ENCODE measurements at places on chromosomes 5 and 9. TPM values are rescaled to one million over a fixed set of nuclear protein-coding genes. Genes with fewer than 3 reads are reported as not detected.

GRCh38 chr5:82918311-82919031 lies 158.7 kb downstream of the TMEM167A start:
- DNase-seq: no peak

DNA sequence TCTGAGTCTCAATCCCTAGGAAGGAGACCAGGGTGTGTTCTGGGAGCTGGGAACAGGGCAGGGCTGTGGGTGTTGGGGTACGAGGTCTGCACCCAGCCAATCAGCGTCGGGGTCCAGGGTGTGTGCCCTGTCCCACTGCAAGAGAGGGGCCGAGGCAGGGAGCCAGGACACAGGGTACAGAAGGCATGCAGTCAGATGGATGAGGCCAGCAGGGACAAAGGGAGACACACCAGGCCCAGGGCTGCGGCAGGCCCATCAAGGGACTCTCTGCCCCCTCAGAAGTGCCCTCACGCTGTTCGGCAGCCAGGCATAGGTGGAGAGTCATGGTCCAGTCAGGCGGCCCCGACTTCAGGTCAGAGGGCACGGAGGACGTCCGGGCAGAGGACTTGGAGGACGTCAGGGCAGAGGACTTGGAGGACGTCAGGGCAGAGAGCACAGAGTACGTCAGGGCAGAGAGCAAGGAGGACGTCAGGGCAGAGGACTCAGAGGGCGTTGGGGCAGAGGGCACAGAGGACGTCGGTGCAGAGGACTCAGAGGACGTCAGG lies 28.8 kb upstream of the ADAMTS2 start:
- no peak for DNase-seq

- DNase-seq: no peak
Measured at GRCh38 chr9:80496901-80497556, 925.3 kb downstream of the TLE4 start.

DNA sequence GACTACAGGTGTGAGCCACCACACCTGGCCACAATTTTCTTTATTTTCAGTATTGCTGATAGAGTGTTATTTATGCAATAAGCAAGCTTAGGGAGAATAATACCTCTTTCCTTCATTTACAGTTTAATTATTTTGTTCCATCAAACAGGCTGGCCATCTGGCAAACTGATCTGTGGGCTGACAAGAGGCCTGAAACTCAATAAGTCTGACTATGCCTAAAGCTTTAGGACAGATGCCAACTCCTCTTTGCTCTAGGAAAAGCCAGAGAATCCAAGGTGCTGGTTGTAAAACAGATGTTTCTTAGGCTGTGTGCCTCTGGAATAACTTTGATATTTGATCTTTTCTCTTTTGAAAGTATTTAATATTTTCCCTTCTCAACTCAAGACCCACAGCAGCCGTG lies 98.4 kb downstream of the TARS1 start:
- DNase-seq: no peak

Gene WDR41
- 24.6 TPM for total RNA-seq

Gene ACSL6
- 1.6 TPM for total RNA-seq

DNA sequence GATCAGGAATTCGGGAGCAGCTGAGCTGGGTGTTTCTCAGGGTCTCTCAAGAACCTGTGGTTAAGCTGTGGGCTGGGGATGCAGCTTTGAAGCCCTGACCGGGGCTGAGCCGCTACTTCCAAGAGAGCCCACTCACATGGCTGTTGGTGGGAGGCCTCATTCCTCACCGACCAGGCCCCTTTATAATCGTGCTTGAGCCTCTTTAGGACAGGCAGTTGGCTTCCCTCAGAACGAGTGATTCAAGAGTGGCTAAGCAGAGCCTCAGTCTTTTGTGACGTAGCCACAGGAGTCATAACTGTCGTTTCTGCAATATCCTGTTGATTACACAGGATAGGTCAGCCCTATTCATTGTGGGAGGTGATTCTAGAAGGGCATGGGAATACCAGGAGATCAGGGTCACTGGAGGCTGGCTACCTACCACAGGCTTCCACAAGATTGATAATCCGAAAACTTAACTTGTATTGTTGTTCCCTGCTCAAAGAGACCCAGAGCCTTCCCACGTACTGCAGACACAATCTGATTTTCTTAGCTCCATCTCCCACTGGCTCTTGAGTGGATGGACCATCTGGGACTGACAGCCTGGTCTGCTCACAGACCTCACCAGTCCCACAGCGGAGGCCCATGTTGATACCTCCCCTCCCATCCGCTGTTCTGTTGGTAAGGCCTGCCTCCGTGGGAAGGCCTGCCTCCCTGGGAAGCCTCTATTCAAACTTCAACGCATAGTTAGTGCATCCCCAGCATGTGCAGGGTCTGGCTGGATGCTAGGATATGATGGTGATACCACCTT lies 3.0 kb upstream of the ERGIC1 start:
- DNase-seq: no peak

- no peak for DNase-seq
Measured at GRCh38 chr5:140169410-140169809, 5.6 kb upstream of the CYSTM1 start.

- no peak for DNase-seq
Measured at GRCh38 chr5:93585767-93586385, 2.9 kb downstream of the NR2F1 start.

Gene INSL6
- total RNA-seq: not detected

Gene ZNF474
- total RNA-seq: not detected

GRCh38 chr9:90830051-90830450 lies 28.4 kb downstream of the SYK start:
- DNase-seq: no peak

Gene OR1Q1
- total RNA-seq: not detected

DNA sequence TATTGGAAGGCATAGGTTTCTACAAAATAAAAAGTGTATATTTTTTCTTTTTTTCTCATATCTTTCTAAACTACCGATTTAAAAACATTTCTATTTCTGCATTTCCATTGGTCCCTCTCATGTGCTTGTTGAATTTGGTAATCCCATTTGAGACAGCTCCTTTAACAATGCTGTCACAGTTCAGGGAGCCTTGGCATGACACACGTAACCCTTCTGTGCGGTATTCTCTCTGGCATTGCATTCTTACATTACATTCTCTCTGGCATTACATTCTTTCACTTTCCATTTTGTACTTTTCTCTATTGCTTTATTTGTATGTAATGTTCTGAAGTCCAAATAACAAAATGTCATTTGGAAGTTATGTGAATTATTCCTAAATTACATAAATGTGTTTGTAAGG lies 150.7 kb upstream of the RASGRF2 start:
- DNase-seq: no peak

GRCh38 chr9:77820293-77820954 lies 172.3 kb upstream of the GNA14 start:
- DNase-seq: no peak

Gene FBP2
- not detected for total RNA-seq

GRCh38 chr5:124655921-124656511 lies 90.4 kb downstream of the ZNF608 start:
- DNase-seq: no peak

Gene GPR107
- 16.2 TPM for total RNA-seq

Gene NUDCD2
- 2.5 TPM for total RNA-seq

GRCh38 chr9:134025606-134026541 lies 593 bp downstream of the BRD3OS start:
- no peak for DNase-seq

GRCh38 chr9:95552814-95553546 lies 36.2 kb upstream of the PTCH1 start:
- peak; percentile 66 for DNase-seq

DNA sequence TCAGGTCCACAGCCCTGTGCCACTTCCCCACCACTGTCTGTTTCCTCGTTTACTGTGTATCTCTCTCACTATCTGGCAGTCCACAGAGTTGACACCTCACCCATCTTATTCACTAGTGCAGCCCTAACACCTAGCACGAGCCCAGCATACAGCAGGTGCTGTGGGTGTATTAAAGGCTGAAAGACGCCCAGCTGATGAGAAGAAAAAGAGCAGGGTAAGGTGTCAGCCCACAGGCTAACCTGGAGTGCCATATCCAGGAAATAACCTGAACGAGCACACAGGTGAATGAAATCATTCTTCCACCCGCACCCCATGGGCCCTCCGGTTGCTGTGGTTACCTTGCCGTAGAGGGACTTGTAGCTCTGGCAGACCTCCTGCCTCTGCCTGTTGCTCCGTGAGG lies 18.6 kb downstream of the ANXA6 start:
- DNase-seq: no peak

DNA sequence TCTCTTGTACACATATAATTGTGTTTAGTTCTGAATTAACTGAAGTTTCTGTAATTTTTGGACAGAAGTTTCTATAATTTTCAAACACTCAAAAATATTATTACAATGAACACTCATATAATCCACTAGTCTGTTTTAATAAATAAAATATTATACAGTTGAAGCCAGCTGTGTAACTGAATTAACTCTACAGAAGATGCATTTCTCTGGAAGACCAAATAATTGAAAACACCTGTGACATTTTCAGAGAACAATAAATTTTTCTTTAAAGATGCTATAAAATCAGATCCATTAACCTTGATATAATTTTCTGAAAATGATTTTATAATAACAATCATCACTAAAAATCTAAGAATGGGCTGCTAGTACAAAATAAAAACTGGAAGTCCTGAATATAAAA lies 14.7 kb downstream of the NADK2 start:
- no peak for DNase-seq

Gene GEMIN5
- 11.3 TPM for total RNA-seq

Gene HMGCS1
- total RNA-seq: 6.3 TPM

DNA sequence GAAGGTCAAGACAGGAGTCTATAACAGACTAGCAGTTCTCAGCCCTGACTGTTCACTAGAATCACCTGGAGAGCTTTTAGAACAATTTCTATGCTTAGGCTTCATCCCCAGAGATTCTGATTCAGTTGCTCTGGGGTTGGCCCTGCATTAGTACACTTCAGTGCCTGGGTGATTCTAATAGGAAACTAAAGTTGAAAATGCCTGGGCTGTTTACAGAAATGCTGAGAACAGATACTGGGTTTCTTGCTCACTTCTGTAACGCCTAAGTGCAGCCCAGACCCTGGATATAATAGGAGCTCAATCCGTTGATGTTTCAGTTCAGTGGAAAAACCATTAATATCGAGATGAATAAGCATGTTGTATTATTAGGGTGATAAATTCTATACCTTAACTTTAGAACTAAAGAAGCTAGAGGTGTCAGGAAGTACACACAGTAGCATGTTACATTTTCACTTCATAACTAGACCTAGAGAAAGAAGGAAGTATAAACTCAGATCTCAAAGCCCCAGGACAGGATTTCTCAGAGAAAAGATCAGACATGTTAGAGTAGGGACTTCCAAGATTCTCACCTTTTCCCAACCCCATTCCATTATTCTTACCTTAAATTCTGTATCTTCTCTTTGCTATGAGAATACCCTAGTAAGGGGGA lies 20.4 kb downstream of the HAVCR2 start:
- DNase-seq: no peak

Gene CAMLG
- total RNA-seq: 18.2 TPM

DNA sequence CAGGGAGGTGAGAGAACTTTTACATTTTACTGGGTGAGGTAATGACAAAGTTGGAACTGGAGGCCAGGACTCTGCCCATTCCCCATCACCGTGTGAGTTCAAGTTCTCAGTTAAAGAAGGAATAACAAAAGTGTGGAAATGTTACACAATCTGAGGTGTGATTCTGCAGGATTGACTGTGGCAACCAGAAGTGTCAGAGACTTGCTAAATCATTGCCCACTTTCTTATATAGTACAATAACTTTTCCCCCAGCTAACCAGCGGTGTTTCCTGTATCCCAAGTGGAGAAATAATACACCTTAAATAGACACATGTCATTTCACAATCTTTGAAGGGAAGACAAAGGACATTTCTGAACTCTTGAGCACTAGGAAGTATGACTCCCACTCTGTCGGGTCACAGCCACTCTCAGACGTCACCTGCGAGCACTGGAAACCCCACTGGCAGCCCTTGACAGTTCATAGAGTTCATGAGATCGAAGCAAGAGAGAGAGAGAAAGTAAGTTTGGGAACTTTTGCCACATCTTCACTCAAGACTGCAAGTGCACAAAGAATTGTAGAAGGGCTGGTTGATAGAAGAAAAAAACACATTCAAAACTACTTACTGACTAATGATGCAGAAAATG lies 28.4 kb downstream of the PAX5 start:
- DNase-seq: no peak

- no peak for DNase-seq
Measured at GRCh38 chr9:3758816-3759576, 233.2 kb upstream of the RFX3 start.

- no peak for DNase-seq
Measured at GRCh38 chr5:21642312-21642711, 1210.8 kb downstream of the CDH12 start.

- DNase-seq: no peak
Measured at GRCh38 chr5:141816598-141817399, 61.4 kb downstream of the PCDH1 start.

DNA sequence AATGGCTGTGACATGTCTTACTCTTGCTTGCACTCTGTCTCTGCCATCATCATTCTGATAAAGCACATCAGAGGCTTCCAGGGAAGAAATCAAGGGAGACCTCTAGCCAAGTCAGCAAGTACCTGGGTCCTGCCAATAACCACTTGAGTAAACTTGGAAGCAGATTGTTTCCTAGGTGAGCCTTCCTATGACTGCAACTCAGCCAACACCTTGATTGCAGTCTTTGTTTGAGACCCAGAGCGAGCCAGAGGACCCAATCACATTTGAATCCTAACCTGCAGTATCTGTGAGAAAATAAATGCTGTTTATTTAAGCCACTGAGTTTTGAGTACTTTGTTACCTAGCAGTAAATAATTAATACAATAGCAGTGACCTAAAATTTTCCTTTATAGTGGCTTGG lies 356.8 kb upstream of the CHD1 start:
- DNase-seq: no peak

Gene PLPPR1
- not detected for total RNA-seq

DNA sequence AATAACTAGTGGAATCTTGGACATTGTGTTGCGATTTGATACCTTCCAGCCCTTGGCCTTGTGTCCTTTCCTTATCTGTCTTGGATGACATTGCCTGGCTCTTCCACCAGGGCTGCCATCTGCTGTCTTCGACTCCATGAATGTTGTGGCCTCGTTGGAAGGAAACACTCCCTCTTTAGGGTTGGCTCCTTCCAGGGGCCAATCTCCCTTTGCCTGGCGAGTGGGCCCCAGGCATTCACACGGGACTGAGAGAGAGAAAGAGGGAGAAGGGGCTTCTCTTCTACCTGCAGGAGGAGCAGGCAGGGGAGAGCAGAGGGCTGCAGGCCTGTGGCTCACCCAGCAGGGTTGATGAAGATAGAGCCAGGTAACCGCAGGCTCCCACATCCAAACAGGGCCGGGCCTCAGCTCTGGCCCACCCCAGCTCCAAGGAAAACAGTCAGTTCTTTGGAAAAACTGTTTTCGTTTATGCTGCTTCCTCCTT lies 31.3 kb downstream of the FGF1 start:
- no peak for DNase-seq
